ENCODE measurements at places on chromosomes 13 and 19.

DNA sequence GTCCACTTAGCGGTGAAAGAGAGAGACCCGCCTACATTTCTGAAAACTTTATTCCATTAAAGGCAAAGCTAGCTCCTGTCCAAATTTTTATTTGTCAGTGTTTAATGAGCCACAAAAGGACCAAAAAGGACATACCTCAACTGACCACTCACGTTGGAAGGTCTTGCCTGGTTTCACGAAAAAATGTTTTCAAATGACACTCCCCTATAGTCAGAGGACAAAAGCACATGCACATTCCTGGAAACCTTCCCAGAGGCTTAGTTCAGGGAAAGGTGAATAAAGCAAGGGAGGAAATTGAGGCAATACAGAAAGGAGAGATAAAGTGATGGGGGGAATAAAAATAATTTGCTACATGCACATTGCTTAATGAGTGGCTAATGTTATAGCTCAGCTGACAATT is 55.6 kb downstream of the DOCK9 start:
- no peak for DNase-seq

GRCh38 chr19:40797963-40798682 is 868 bp upstream of the EGLN2 start:
- peak; percentile 66 for DNase-seq

- DNase-seq, result no peak
These were observed 49.8 kb downstream of the ELF1 start for GRCh38 chr13:40969169-40969901.

GRCh38 chr19:30857388-30857787 is 485.2 kb downstream of the ZNF536 start:
- no peak for DNase-seq

GRCh38 chr19:16821081-16821480 is 8.1 kb upstream of the SIN3B start:
- DNase-seq, result no peak
